ENCODE measurements at places on chromosomes 16 and 17.

GRCh38 chr16:55035029-55035428 is 104.4 kb downstream of the IRX5 start:
- no peak for DNase-seq

- no peak for DNase-seq
Measured at GRCh38 chr17:29283961-29284360, 10.0 kb downstream of the NUFIP2 start.

- DNase-seq: no peak
Measured at GRCh38 chr16:80056324-80056723, 455.8 kb upstream of the MAF start.

GRCh38 chr16:55662644-55663031 is 6.8 kb downstream of the SLC6A2 start:
- no peak for DNase-seq

GRCh38 chr16:8961811-8962390 is 1.8 kb downstream of the USP7 start:
- no peak for DNase-seq

DNA sequence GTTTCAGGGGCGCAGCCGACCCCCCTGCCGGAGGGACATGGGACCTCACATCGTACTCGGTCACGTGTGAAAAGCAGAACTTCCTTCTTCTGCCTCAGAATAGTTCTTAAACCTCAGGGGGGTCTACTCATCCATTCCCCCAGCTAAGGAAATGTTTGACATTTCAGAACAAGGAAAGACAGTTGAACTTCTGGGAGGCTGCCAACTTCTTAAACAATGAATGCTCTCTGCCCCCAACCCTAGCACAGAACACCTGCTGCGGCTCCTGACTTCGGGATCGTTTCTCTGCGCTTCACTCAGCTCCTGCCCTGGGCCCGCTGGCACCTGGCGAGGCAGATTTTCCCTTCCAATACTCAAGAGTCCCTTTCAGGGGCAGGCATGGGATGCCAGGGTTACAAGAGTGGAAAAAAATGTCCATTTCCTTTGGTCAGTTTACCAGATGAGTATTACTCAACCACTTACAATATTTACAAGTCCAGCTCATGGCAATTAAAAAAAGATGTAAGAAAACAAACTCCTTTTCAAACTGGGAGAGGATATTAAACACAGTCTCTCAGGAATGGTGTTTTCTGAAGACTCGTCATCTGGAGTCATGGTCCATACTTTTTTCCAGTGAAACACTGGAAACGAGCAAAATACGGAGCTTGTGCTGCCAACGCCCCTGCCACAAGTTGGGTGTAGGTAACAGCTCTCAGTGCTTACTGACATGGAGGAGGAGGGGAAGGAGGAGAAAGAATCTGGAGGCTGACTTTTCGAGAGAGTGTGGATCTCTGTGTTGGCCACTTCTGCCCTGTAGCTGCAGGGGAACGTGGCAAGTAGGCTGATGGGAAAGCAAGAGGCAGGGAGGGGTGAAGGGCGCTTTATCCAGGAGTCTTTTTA is 235.7 kb downstream of the NTN1 start:
- no peak for DNase-seq

- DNase-seq: no peak
Measured at GRCh38 chr17:11598274-11599221, at the start of gene DNAH9. TSS of gene DNAH9 (plus strand) at chr17:11598470. CDS start at chr17:11598499, 29 bp downstream.

GRCh38 chr17:11035681-11036080 is 197.8 kb upstream of the PIRT start:
- no peak for DNase-seq

DNA sequence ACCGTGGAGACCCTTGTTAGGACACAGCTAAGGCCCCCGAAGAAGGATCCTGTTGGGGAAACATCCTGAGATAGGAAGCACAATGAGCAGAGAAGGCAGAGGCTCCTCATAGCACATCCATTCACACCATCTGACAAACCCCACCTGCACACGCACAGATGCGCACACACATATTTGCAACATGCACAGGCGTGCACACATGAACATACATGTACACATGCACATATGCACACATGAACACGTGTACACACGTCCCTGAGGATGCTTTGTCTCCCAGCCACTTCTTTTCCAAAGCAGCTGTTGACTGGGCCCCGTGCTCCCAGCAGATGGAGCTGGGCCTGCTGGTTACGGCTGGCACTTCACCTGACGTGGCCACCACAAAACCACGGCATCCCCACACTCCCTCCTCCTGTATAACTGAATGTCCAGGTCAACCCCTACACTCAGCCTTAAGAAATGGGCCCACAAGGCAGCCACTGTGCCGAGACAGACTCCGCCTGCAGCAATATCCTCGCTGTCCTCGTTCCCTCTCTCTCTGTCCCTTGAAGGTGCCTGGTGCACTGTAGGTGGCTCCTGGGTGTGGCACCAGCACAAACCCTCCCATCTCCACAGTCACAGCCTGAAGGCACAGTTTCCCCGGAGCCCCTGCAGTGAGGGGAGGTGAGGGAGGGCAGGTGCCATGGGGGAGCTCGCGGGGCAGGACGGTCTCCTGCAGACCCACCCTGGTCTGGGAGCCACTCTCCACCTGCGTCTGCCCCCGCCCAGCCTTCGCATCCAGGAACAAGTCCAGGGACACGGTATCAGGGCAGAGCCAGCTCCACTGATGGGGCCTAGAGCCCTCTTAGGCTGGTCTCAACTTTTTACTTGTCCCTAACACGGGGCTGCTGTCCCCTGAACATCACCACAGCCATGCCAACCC is 183.0 kb downstream of the RBFOX3 start:
- no peak for DNase-seq

DNA sequence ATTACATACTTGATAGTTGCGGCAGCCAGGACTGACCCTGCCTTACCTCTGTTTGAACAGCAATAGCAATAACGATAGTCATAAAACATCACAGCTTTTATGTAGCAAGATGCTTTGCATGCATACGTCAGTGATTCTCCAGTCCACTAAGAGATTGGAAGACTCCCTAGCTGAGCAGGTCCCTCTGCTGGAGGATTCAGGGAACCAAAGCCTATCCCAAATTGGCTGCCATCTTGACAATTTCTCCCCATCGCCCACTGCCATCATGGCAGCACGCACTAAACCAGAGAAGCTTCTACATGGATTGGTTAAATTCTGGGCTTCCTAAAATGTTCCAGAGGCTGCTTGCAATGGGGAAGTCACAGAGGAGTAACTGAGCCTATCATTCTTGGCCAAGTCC is 360.6 kb upstream of the XYLT1 start:
- no peak for DNase-seq

DNA sequence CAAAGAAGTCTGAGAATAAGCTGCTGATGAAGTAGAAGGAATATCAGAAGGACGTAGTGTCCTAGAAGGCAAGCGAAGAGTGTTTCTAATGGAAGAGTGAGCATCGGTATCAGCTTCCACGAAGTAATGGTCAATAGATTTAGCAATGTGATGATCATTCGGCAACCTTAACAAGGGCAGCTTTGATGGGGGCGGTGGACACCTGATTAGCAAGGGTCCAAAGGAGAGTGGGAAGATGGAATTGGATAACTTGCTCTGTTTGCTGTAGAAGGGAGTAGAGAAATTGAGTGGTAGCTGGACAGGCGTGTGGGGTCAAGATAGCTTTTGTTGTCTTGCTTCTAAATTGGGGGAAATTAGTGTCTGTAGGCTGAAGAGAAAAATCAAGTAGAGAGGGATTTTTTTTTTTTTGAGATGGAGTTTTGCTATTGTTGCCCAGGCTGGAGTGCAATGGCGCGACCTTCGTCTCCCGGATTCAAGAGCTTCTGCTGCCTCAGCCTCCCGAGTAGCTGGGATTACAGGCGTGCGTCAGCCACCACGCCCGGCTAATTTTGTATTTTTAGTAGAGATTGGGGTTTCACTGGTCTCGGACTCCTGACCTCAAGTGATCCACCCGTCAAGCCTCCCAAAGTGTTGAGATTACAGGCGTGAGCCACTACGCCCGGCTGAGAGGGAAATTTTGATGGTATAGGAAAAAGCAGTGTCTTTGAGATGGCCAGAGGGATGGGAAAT is 13.9 kb upstream of the HES7 start:
- no peak for DNase-seq

- DNase-seq: no peak
Measured at GRCh38 chr16:11402745-11403533, 57.7 kb downstream of the RMI2 start.

GRCh38 chr16:24139282-24139681 is 116.9 kb upstream of the CACNG3 start:
- no peak for DNase-seq
